Epithelial cell of esophagus (primary cell): ENCODE measurements at places on chromosomes 5 and 9.

DNA sequence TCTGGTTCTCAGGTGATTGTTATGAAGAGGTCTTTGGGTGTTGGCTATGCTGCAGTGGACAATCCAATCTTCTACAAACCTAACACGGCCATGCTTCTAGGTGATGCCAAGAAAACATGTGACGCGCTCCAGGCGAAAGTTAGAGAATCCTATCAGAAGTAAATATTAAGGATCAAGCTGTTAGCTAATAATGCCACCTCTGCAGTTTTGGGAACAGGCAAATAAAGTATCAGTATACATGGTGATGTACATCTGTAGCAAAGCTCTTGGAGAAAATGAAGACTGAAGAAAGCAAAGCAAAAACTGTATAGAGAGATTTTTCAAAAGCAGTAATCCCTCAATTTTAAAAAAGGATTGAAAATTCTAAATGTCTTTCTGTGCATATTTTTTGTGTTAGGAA, 101.3 kb downstream of the NNT start:
- no peak for DNase-seq

DNA sequence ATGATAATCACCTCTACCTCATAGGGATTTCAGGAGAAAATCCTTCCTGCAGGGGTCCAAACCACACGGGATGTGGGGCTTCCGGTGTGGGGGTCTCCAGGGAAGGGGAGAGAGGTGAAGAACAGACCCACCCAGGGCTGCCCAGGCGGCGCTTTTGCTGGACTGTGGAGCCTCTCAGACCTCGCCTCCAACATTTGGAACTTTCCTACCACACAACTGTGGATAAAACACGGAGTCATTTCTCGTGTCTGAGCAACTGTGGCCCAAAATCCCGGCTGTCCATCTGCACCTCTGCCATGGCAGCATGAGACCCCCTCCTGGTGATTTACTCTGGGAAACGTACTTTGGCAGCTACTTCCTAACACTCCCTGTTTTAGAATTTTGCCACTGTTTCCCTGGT, 307.8 kb upstream of the IRX4 start:
- DNase-seq = no peak

- DNase-seq = peak; percentile 43
Measured at GRCh38 chr9:137077010-137077747, at the start of gene UAP1L1. TSS of gene UAP1L1 (plus strand) at chr9:137077517. CDS start at chr9:137077533, 16 bp downstream.

DNA sequence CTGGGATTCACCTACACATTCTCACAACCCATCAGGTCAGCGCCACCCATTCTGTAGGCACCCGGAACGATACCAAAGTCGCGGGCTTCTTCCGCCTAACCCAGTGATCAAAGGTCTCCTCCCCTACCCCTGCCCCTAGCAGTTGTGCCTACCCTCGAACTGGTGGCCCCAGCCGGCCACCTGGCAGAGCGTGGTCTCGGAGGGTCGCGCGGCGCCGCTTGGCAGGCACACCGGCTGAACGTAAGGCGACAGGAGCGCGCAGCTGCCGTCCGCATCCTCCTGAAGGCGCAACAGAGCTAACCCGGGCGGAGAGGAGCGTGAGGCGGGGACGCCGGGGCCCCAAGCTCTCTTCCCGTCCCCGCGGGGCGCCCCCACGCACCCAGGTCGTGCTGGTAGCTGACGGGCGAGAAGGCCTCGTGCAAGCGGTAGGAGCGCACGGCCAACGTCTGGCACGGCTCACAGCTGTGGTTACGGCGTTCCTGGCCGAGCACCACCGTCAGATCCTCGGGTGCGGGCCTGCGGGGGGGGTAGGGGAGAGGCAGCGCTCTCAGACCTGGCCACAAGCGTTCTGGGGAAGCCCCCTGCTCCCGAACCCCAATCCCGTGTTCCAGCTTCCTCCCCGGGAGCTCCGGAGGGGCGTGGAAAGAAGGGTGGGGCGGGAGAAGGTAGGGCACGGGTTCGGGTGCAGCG, 2.8 kb upstream of the PFN3 start:
- DNase-seq = peak; percentile 62

- no peak for DNase-seq
Measured at GRCh38 chr9:113261917-113262671, 13.3 kb downstream of the CDC26 start.

DNA sequence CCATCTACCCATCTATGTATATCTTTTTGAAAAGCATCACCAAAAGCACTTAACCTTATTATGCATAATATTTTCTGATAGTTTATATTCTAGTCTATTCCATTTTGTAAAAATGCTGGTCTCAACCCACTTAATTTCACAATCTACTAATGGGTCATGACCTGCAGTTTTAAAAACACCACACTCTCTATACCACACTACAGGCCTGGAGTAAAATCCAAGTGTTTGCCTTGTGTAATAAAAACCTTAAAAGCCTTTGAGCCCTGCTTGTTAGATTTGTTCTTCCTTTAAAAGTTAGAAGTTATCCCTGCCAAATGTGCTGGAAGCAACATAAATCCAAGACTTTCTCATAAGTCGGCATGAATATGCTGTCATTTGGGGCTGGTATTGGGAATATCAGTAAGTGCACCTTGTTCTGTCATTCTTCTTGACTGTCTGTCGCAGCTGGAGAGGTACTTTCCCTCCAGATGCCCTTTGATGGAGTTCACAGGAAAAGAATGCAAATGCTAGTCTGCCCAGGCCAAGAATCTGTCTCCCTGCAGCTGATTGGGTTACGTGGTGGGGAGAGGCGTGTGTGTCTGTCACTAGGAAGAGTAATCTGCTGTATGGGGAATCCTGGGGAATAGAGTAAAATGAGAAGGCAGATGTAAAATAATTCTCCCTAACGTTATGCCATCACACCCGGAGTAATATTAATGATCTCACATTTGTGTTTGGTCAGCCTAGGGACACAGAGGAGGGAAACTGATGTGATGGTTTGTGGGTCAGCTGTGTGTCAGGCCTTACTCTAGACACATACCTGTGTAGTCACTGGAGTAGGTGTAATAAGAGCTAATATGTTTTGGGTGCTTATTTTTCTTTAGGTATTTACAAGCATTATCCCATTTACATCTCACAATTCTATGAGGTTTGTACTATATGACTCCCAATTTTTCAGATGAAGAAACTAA, 79.4 kb downstream of the ZNF366 start:
- DNase-seq = peak; percentile 47
